Stimulated activated CD8-positive, alpha-beta memory T cell treated with anti-CD3 and anti-CD28 coated beads, Interleukin-2, amount 100 ng/mL, for 48 hours (primary cell): ENCODE measurements at places on chromosomes 3 and 15.

- no peak for DNase-seq
These were observed 132.7 kb upstream of the RAP2B start for GRCh38 chr3:153029350-153029749.

- no peak for DNase-seq
These were observed 60.5 kb downstream of the FBN1 start for GRCh38 chr15:48584812-48585563.

GRCh38 chr3:60610441-60611112 lies 640.7 kb downstream of the FHIT start:
- DNase-seq, result no peak

GRCh38 chr3:45534632-45535031 lies 59.9 kb upstream of the LIMD1 start:
- no peak for DNase-seq

DNA sequence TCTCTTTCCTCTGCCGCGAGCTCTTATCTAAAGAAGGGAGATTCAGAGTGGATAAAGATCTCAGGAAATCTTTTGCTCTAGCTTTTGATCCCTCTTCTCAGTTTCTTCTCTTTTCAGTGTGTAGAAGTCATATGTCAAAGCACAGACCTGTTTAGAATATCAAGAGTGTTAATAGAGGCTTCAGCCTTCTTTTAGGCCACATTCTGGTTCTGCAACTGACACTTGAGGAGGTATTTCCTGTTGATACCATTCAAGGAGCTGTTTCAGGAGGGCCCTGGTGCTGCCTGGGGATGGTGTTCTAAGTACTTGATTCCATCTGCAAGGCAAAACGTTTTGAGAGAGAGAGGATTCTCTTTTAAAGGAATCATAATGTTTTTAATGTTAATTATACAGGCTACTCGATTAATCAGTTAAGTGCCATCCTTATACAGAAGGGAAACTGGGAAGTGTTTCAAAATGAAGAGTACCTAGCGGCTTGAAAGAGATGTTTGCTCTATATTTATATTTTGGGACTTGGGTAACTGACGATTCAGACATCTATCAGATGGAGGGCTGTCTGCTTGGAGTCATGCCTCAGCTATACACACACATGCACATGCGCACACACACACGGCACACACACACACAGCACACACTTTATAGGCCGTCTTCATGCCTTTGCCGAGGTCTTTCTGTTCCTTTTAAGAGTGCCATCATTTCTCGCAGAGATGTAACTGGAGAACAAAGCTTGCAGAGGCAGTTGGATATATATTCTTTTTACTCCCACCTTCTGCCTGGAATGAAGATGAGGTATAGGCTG lies 313.9 kb downstream of the PTPRG start:
- DNase-seq, result no peak

- DNase-seq, result no peak
These were observed 26.2 kb upstream of the SPTBN5 start for GRCh38 chr15:41919954-41920538.

- no peak for DNase-seq
These were observed 103.2 kb downstream of the GABRG3 start for GRCh38 chr15:27074179-27074578.

- no peak for DNase-seq
These were observed 88.5 kb downstream of the XXYLT1 start for GRCh38 chr3:195182470-195182795.

- DNase-seq, result no peak
These were observed 211.3 kb upstream of the CHRM5 start for GRCh38 chr15:33756961-33757360.

- DNase-seq, result no peak
These were observed 563 bp downstream of the ARL6IP5 start for GRCh38 chr3:69085168-69085832.

DNA sequence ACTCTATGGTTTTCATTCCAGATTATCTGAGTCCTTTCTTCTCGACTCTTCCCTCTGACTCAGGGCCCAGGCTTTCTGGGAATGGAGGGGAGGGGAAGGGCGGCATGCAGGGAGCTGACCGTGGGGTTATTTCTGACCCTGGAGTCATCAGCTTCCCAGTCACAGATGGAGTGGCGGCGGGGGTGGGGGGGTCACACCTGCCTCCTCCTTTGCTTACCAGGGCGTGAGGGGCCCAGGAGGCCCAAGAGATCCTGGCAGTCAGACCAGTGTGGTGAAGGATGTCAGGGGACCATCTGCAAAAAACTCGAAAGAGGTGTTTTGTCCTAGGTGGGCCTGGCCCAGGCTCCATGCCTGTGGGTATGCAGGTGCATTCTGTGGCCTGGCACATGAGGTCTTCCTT lies 996 bp upstream of the XIRP1 start:
- DNase-seq, result no peak

DNA sequence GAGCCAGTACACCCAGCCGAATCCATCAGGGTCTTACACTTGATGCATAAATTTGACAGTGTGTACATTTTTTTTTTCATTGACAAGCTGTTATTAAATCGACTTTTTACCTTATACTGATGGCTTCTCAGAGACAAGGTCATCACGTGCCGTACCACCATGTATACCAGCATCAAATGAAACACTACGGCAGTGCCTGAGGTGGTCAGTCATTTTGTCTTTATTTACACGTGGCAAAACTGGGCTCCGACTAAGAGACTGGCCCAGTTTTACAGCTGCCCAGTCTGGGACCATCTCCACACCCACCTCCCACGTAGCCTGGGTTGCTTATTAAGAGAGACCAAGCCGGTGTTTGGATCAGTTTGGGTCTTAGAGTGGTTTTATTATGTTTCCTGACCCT lies 57.4 kb downstream of the TMEM266 start:
- DNase-seq, result no peak

DNA sequence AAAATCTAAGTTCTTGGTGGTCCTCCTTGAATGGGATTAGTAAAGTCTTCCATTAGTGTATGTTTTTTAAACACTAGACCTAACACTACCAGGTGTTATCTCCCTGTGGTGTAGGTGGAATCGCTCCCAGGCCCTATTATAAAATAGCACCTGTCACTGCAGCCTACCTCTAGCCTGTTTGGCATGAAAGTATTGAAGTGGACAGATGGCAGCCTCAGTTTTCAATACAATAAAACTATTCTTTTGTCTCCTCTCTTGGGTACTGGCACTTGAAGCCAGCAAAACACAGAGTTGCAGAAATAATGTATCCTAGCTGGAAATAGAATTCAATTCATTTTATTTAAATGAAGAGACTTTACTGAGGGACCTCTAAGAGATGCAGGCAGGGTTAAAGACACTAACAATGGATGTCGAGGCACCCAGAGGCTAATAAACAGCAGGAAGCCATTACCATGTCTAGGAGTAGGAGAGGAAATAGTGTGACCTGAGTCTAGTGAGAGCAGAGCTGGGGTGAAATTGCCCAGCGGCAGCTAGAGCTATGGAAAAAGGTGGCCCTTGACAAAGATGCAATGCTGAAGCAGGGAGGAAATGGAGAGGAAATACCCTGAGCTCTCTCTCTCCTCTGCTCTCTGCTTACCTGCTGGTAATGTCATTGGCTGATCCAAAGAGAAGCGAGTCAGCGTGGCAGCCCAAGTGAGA lies 49.1 kb upstream of the TMEM158 start:
- no peak for DNase-seq

GRCh38 chr15:80247320-80247719 lies 4.7 kb downstream of the CTXND1 start:
- no peak for DNase-seq

- no peak for DNase-seq
These were observed 515.2 kb downstream of the RSL24D1 start for GRCh38 chr15:54681584-54681983.

- no peak for DNase-seq
These were observed 33.4 kb downstream of the FGD5 start for GRCh38 chr3:14852058-14852594.

GRCh38 chr3:140007911-140008869 lies 73.2 kb downstream of the CLSTN2 start:
- no peak for DNase-seq

GRCh38 chr15:97410897-97411575 lies 549.5 kb upstream of the ARRDC4 start:
- DNase-seq, result no peak

GRCh38 chr3:19885468-19885867 lies 48.5 kb downstream of the EFHB start:
- DNase-seq, result no peak

DNA sequence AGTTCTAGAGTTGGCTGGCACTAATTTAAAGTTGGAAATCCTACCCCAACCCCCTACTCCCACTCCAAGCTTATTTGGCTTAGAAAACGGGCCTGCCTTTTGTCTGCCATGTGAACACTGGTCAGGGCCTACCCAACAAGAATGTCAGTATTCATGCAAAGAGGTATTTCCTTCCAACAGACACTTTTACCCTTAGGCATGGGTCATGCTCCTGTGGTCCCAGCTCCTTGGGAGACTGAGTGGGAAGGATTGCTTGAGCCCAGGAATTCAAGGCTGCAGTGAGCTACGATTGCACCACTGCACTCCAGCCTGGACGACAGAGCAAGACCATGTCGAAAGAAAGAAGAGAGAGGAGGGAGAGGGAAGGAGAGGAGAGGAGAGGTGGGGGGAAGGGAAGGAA lies 137.5 kb upstream of the LRTM1 start:
- DNase-seq, result no peak

- no peak for DNase-seq
These were observed 103.9 kb upstream of the ST8SIA2 start for GRCh38 chr15:92289733-92290132.
